ENCODE measurements at places on chromosomes 11 and 22.

DNA sequence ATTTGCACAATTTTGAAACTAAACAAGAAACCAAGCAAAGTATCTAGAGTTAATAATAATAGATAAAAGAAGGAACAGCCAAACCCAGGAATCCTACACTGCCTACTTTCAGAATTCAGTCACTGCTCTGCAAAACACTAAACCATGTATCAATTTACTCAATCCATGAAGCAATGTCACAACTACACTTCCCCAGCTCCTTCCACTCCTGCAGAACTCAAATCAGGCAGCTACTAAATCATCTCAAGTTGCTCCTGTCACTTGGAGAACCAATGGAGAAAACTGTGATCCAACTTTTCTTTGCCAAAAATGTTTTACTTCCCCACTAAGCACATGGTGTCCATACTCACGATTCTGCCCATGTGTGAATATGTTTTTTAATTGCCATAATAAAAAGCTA is 24.9 kb upstream of the C11orf58 start:
- no peak for DNase-seq

GRCh38 chr11:17606233-17607082 is 59.4 kb downstream of the OTOG start:
- DNase-seq, result no peak

- no peak for DNase-seq
Measured at GRCh38 chr11:8721609-8722500, 39.3 kb downstream of the RPL27A start.

- DNase-seq, result no peak
Measured at GRCh38 chr11:93832780-93833179, 17.6 kb downstream of the VSTM5 start.

GRCh38 chr11:76665172-76665571 is 5.4 kb downstream of the LRRC32 start:
- DNase-seq, result no peak

DNA sequence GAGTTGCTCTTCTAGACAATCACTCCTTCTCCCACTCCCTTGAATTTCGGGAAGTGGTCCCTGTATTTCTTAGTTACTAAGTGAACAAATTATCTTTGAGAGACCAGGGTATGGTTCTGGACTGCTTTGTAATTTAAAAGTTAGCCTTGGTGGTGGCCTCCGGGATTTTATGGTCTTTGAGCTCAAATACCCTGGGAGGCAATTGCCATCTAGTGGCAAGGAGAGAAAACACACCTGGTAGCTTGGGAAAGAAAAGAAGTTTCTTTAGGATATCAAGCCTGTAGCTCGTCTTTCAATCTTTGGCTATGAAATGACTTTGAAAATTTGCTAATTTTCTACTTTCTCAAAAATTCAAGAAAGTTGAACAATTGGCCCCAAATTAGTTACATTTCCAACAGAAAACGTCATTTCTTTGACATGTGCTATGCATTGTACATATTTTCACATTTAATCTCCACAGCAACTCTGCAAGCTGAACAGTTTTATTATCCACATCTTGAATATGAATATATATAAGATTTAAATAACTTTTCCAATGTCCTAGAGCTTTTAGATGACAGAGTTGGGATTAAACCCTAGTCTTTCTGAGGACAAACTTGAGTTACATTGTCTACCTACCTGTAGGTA is 39.1 kb downstream of the MMP27 start:
- peak; percentile 46 for DNase-seq

DNA sequence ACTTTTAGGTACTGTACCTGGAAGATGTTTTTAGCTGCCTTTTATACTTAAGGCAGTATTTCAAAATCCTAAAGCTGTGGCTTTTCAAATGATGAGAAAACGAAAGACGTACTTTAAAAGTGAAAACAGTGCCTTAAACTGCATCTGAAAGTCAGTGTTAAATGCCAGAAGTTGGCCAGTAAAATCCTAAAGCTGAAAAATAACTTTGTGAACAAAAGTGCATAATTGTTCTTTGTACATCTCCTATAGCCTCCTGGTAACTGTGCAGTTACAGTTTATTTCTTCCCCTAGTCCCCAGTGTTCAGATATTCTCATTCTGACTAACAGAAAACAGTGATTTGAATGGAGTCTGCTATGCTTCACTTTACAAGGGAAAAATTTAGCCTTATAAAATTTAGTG is 6.8 kb downstream of the EED start:
- DNase-seq, result no peak

- peak; percentile 55 for DNase-seq
Measured at GRCh38 chr11:118924591-118925585, 838 bp downstream of the BCL9L start.

- DNase-seq, result no peak
Measured at GRCh38 chr22:21920341-21921183, 32.1 kb downstream of the PPM1F start.

DNA sequence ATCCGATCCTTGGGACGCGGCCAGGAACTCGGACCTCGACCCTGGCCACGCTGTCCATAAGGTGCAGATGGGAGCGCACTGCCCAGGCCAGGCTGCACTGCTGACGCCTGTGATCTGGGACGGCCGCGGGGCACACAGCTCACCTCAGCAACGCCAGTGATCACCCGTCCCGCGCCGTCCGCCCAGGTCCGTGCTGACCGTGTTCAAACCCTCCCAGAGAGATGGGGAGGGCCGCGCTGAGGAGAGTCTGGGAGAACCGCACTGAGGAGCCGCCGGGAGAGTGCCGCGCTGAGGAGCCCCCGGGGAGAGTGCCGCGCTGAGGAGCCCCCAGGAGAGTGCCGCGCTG is 636 bp downstream of the KCNQ1OT1 start:
- no peak for DNase-seq

DNA sequence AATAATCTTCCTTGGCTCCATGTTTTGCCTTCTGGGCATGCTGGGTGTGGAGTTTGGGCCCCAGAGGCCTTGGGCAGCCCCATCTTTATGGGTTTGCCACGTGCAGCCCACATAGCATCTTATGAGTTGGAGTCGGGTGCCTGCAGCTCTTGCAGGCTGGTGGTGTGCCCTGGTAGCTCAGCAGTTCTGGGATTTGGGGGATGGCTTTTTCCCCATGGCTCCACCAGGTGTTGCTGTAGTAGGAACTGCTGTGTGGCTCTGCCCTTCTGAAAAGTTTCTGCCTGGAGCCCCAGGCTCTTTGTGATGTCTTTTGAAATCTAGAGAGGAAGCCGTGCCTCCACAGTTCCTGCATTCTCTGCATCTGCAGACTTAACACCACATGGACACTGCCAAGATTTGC is 16.8 kb downstream of the EED start:
- no peak for DNase-seq

DNA sequence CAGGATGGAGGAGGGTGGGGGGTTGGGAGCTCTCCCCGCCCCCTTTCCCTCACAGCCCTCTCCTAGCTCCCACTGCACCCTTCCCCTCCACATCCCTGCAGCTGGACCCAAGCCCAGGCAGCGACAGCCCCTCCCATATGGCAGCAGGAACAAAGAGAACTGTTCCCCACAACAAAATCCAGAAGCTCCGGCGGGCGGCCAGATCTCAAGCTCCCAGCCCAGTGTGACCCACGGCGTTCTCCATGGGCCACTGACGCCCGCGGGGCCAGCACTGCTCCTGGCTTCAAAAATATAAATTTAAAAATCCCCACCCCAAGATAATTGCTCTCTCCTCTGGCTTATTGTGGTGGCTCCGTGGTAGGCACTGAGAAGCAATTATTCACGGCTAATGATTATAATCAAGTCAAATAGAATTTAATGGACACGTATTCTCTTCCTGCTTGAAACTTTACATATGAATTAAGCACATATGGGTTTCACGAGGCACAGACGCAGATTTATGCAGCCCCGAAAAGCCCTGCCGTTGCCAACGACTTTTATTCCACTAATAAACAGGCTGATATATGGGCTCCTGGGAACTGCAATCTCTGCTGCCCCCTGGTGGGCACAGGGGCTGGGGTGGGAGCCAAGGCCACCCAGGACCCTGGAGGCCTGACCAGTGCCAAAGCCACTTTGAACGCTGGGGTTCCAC is 17.5 kb downstream of the MACROD1 start:
- DNase-seq, result peak; percentile 77

- DNase-seq, result no peak
Measured at GRCh38 chr22:46381142-46381541, 45.6 kb downstream of the TRMU start.

GRCh38 chr22:47173535-47174021 is 411.1 kb downstream of the TBC1D22A start:
- no peak for DNase-seq

DNA sequence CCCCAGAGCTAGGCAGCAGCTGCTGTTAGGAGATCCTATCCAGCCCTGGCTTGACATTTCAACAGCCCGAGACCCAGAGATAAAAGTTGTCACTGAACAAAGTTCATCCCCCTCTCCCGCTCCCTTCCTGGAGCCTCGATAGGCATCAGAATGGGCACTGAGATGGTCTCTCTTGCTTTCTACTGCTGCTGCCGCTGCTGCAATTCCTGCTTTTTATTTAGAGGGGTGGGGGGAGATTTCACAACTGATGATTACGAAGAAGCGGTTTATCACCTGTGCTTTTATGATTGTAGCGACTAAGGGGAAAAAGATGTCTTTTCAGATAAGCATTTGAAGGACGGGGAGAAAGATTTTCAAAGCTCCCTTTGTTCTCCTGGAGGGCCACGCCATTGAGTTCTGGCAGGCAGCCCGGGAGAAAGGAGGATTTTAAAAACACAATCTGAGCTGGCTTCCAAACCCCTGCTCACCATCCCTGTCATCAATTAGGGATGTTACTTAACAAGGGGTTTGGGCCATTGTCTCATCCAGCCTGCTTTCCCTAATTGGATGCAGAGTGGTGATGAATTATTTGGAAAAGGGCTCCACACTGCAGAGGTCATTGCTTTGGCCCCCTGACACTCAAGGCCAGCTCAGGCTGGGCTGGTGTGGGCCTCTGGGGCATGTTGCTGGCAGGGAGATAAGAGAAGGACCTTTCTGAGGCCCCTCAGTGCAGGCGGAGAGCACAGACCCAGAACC is 344.7 kb downstream of the BUD13 start:
- no peak for DNase-seq

DNA sequence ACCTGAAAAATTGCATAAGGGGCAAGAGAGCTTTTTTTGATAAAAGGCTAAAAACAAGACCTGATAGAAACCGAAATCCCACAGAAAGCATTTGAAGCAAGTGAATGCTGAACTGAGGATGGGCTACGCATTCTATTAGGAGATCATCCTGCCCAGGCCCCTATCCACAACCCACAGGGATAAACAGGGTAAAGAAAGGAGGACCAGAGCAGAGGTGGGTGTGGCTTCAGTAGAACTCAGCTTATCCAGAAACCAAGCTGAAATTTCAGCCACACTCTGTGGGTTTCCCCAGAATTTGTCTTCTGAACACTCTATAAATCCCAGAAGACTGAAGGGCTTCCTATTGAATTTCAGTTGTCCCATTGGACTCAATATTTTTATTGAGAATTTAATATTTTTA is 195.1 kb downstream of the ETS1 start:
- DNase-seq, result no peak

DNA sequence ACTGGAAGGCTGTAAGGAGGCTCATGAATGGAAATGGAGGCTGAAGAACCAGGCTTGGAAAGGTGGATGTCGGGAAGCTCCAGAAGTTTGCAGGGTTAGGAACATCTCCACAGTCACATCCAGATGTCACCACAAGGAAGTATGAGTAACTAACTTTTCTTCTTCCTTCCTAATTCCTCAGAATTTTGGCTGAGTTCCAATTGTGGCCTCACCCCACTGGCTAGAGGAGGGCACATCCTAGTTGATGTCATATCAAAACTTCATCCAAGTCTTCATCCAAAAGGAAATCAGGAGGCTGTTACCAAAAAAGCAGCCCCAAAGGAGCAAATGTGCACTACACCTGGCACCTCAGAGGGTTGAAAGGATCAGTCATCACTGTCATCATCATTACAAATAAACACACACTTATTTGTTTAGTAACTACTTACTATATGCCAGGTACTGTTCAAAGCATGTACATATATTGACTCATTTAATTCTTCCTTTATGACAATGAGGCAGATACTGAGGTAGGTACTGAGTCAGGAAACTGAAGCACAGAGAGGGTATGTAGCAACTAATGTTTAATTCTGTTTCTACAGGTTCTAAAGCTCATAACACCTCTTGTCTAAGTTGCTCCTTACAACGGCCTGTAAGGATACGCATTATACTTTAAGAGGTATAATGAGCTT is 7.3 kb upstream of the PTPN5 start:
- no peak for DNase-seq

- DNase-seq, result no peak
Measured at GRCh38 chr11:121063728-121064127, 37.3 kb upstream of the TECTA start.

GRCh38 chr11:94961255-94961654 is 12.1 kb downstream of the CWC15 start:
- no peak for DNase-seq

- peak; percentile 57 for DNase-seq
Measured at GRCh38 chr11:130315354-130315970, 745 bp upstream of the ZBTB44 start.
